ENCODE measurements at places on chromosomes 11 and 22. TPM values are rescaled to one million over a fixed set of nuclear protein-coding genes. Genes with fewer than 3 reads are reported as not detected.

The SCGB1A1 gene
- not detected for total RNA-seq

The IGF2 gene
- 0.69 TPM for total RNA-seq

The RASSF10 gene
- not detected for total RNA-seq

The POU2AF2 gene
- total RNA-seq = not detected
